Non-pigmented ciliary epithelial cell (primary cell): ENCODE measurements at places on chromosomes 5 and 9.

GRCh38 chr5:179621551-179622214 lies 1.8 kb downstream of the HNRNPH1 start:
- DNase-seq, result no peak

DNA sequence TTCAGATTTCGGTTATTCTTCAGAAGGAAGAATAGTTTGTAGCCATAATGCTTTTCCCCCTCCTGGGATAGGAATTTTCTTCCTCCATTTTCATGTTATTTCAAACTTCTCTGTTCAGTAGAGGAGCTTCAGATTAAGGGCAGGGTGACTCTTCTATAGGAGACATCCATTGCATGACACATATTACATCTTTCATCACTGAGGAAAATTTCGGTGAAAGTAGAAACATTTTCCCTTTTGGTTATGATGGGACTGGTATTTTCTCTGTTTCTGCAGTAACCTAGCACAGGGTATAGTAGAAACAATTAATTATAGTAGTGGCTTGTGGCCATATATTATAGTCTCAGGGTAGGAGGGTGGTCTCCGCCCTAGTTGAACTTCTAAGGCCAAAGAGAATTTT lies 1.1 kb downstream of the IPO11 start:
- no peak for DNase-seq

DNA sequence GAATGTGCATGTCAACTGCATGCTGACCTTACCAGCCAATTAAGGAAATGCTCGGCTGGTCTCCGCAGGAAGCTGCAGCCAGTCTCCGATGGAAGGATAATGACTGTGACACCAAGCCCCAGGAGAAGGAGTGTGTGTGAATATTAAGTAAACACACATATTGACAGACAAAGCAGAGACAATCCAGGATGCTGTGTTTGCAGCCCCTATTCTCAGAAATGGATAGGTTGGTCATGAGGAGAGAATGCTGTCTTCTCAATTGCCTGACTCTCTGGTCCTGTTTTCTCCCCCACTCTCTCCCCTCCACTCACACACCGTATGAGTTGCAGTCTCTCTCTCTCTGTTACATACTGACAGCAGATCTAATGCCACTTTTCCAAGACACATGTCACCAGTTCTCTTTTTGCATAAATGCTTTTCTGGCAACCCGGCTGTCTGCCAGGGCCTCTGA lies 85.7 kb downstream of the EPB41L4A start:
- no peak for DNase-seq

DNA sequence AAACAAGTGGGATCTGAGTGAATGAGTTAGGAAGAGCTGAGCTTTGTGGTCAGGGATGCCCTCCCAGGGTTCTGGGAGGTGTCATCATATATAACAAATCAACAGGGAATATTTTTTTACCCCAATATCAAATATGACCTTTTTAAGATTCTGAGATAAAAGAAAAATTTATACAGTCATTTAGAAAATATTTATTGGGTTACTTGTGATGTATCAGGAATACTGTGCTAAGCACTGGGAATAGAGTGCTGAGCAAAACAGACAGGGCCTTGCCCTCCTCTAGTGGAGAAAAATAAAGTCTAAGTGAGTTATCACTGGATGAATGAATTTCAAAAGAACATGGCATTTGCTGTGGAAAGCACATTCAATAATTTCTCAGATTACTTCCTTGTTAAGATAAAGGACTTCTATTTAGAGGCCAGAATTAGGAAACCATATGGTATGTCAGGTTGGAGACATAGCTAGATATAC lies 102.9 kb downstream of the BOD1 start:
- DNase-seq, result peak; percentile 14

DNA sequence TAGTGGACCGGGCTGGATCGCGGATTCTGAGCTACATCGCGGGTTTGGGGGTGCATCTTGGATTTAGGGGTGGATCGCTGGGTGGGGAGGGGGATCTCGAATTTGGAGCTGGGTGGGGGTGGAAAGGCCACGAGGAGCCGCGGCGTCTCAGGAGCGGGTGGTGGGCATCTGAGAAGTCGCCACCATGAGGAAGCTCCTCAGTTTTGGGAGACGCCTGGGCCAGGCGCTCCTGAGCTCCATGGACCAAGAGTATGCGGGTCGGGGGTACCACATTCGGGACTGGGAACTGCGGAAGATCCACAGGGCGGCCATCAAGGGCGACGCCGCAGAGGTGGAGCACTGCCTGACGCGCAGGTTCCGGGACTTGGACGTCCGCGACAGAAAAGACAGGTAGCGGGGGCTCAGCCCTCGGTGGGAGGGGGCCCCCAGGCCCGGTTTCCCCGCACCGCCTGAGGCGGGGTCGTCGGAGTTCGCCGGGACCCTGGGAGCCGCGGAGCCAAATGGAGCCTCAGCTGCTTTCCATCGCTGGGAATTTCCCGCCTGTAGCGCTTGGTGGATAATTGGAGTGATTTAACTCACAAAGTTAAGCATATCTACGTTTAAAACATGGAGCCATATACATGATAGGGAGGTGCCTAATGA lies 376 bp downstream of the ANKRD18B start:
- no peak for DNase-seq

- DNase-seq, result no peak
Measured at GRCh38 chr9:90296539-90296938, 346.1 kb downstream of the DIRAS2 start.

- no peak for DNase-seq
Measured at GRCh38 chr9:15007698-15008097, 97.5 kb upstream of the FREM1 start.

- DNase-seq, result no peak
Measured at GRCh38 chr9:9598723-9599122, 1014.1 kb downstream of the PTPRD start.

- DNase-seq, result peak; percentile 58
Measured at GRCh38 chr5:150044329-150044681, 42.0 kb downstream of the CSF1R start.

DNA sequence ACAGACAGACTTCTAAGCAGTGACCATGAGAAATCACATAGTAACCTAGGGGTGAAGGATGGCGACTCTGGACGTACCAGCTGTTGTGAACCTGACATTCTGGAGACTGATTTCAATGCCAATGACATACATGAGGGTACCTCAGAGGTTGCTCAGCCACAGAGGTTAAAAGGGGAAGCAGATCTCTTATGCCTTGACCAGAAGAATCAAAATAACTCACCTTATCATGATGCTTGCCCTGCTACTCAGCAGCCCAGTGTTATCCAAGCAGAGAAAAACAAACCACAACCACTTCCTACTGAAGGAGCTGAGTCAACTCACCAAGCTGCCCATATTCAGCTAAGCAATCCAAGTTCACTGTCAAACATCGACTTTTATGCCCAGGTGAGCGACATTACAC lies 38.0 kb upstream of the CCDC152 start:
- peak; percentile 49 for DNase-seq

- no peak for DNase-seq
Measured at GRCh38 chr9:36041506-36041905, 4.8 kb downstream of the RECK start.

GRCh38 chr9:72809586-72809985 lies 143.3 kb downstream of the ALDH1A1 start:
- no peak for DNase-seq
